ENCODE measurements at places on chromosomes 16 and 17.

DNA sequence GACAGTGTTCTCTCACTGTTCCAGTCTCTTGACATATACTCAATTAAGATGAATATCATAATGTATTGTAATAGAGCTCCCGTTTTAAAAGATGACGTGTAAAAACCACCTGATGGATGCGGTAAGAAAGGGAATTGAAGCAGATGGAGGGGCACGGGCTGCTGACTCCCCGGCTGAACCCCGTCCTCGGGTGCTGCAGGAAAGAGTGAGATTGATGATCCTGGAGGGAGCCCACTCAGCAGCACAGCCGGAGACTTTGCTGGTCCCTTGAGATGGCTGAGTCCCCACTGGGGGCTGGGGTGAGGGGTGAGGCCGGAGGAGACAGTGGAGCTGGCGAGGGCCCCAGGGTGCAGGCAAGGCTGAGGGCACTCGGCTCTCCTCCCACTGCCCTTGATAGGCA, 217.4 kb downstream of the RPTOR start:
- DNase-seq, result no peak

DNA sequence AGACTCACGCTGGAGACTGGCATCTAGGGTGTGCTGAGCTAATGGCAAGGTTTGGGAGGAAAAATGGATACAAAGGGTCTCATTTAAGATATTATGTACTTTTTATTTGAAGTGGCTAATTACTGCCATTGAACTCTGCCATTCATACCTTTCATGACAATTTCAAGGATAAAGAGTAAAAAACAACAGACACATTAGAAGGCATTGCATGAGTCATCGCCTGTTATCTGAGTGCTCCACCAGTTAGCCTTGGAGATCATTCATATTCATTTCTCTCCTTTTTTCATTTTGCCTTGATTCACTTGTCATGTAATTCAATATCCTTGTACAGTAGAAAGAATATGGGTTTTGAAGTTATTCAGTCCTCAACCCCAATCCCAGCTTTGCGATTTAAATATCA, 109.5 kb downstream of the CDH8 start:
- peak; percentile 51 for DNase-seq

DNA sequence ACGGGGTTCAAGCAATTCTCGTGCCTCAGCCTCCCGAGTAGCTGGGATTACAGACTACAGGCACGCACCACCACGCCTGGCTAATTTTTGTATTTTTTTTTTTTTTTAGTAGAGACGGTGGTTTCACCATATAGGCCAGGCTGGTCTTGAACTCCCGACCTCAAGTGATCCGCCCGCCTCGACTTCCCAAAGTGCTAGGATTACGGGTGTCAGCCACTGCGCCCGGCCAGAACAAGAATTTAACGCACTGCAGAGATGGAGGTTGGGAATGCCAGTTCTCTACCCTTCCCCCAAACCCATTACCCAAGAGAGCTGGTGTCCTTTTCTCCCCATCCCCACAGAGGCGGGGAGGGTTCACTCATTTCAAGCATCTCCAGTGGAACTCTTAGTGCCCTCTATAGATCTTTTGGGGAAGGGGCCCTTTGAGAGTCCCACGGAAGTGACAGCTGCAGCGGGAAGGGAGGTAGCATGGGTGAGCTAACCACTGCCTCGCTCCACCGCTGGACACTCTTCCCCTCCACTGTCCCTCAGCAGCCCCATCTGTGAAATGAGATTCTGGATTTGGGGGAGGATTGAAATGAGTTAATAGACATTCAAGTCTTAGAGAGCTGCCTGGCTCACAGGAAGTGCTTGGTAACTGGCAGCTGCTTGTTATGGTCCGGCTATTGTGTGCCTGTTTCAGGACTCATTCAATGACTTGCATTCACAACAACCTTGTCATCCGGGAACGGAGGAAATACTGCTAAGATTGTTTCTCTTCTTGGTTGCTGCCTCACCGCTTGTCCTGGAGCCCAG, 3.5 kb upstream of the UBALD2 start:
- DNase-seq, result no peak

DNA sequence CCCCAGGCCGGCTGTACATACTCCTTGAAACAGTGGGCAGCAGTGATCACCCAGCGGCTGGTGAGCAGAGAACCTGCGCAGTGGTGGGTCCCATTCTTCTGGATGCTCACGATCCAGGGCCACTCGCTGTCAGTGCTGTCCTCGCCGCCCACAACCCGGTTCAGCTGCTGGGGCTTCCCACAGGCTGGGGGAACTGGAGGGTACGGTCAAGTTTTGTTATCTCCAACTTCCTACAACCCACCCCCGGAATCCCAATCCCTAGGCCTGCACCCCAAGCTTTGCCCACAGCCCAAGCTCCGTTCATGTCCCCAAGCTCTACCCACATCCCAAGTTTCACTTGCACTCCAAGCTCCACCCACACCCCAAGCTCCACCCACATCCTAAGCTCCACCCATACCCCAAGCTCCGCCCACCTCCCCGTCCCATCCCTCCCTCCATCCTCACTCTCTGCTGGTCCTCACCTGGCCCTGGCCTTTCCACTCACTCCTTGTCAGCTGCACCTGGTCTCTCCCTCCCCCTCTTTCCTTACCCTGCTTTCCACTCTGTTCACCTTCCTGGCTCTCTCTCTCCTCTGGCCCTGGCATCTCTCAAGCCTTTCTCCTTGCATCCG, 1.8 kb downstream of the PRSS22 start:
- DNase-seq, result no peak

DNA sequence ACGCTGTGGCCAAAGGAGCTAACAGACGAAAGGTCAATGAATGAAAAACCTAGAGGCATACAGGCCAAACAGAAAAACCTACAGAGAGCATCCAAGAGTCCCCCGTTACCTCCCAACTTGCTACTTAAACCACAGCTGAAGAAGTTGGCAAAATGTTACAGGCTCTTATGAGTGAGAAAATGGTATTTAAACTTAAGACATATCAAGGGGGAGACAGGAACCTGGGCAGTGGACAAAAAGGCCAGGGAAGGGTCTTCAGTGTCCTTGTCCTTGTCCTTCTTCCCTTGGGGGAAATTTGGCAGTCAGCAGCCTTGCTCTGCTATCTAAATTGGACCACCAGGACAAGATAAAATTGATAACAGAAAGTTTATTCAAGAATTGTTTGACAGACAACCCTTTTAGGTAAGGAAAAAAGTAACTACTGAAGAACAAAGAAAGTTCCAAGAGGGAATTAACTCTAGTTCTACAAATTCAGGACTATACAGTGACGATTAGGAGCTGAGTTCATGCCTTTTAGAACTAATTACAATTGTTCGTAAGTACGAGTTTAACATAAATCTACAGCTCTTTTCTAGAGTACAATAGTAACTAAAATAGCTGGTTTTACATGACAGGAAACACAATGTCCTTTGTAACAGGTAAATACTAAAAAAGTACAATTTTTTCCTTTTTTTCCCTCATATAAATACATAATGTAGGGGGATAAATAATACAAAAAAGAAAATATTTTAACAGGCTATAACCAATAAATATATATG, 3.8 kb upstream of the HOXB2 start:
- no peak for DNase-seq

DNA sequence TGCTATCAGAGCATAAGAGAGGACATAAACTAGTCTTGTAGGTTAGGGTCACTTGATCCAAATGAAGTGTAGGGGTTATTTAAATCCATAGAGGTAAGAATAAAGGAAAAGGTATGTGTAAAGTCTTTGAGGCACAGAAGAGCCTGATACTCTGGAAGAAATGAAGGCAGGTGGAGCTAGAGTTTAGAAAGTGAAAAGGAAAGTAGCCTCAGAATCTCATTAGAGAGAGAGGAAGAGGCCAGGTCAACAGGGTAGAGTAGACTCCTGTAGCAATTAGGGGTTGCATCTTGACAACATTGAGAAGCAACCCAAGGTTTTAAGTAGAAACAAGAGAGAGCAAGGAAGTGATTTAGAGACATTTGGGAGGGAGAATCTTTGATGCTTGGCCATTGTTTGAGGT, 235.2 kb upstream of the SOX9 start:
- no peak for DNase-seq

GRCh38 chr17:40596261-40596919, 31.1 kb upstream of the CCR7 start:
- peak; percentile 2 for DNase-seq

DNA sequence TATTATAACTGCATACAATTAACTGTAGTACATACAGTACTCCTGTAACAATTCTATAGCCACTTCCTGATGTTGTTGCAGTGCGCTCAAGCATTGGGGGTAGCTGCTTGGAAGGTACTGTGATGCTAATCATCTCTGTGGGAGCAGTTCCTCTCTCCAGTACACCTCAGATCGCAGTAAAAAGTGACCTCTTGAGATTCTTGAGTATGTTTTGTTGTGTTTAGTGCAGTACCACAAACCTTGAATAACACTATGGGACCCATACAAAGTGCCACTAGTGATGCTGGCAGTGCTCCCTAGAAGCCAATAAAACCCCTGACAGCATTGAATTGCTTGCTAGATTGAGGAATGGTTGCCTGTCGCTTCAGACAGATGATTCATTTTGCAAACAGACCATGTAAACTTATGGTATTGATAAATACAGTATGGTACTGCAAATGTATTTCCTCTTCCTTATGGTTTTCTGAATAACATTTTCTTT, 193.0 kb downstream of the SPECC1 start:
- DNase-seq, result no peak

DNA sequence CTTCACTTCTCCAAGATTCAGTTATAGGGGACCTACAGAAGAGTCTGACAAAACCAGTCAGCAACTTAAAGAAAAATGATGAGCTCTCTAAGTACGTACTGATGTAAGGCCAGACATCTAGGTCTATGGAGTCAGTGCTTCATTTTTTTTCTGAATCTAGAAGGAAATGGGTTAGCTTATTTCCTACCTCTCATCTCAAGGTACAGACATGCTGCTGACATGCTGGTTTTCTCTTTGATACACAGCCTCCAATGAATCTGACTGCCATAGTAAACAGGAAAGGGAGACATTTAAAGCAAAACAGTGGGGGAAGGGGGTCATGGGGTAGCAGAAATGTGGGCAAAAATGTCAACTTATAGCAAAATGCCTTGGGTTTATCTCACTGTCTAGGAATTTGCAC, 16.4 kb downstream of the CDR2 start:
- no peak for DNase-seq

DNA sequence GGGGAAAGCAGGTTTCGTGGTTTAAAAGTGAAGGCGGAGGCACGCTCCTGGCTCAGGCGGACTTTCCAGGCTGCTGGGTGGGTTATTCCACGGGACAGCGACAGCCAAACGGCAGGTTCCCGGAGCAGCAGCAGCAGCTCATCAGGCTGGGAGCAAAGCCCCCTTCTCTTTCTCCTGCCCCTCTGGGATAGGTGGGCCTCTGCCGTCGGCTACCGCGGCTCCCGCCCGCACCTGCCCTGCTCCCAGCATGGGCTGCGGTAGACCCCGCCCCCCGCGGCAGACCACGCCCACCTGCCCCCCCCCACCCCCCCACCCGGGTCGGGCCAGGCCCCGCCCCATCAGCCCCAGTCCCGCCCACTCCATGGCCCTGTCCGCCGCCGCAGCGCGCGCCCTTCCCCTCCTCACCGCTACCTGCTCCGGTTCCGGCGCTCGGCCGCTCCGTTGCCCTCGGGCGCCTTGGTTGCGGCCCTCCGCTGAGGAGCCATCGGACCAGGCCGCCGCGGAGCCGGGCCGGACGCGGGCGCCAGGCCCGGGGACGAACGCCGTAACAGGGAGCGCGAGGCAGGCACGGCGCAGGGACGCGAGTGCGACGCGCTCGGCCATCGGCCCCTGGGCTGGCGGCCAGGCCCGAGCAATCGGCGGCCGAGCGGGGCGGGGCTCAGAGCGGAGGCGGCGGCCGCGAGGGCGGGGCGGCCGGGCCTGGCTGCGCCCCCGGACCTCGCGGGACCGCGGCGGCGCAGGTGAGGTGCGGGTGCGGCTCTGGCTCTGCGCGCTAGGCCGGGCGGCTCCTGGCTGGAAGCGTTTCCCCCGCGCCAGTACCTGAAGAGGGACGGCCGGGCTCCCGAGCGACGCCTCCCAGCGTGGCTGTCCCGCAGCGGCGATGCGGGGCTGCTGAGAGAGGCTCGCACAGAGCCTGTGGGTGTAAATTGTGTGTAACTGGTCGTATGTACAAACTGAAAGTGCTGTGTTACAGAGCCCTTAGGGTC, at the start of the genes HEXD and OGFOD3:
TSS of gene HEXD (plus strand) at position 347 of the 986 bp plus-strand sequence. CDS start 1,453 bp downstream, outside the sequence.
TSS of gene OGFOD3 (minus strand) at position 586 of the 986 bp plus-strand sequence. CDS start at position 485, 101 bp downstream.
- DNase-seq, result peak; percentile 74
